NCI-H2107 (cell line): ENCODE measurements at places on chromosomes 5 and 9.

- DNase-seq: no peak
These were observed 20.4 kb upstream of the RPS14 start for GRCh38 chr5:150469718-150470469.

- DNase-seq: no peak
These were observed 81.3 kb upstream of the SPATA31C2 start for GRCh38 chr9:88219601-88220000.

DNA sequence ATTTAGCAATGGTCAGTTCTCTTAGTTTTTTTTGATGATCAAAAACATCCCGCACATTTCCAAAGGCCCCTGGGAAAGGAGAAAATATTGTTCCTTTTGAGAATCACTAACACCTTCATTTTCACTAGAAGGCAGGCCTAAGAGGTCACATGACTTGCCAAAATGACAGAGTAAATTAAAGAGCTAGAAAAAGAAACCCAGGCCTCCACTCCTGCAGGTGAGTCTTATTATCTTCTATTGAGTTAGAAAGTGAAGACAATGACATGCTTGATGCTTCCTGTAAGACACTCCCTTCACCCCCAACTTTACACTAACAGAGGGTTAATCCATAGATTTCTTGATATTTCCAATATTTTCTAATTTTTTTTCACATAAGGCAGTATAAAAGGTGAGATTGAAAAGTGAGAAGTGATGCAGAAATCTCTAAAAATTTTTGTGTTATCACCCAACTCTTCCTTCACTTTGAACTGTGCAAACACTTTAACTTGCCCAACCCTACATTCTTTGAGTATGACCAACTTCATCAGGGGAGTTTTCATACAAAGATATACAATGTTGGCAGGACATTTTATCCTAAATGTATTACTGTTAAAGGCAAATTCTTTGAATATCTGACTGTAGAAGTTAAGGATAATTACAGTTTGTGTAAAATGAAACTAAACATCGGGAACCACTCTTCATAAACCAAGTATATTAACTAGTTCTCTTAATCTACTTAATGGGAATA, 57.1 kb downstream of the SUB1 start:
- no peak for DNase-seq

- no peak for DNase-seq
These were observed 48.5 kb upstream of the SNCAIP start for GRCh38 chr5:122263352-122264030.

GRCh38 chr5:176360894-176361436, 599 bp downstream of the KIAA1191 start:
- DNase-seq: no peak

GRCh38 chr5:167966979-167967378, 324.5 kb upstream of the WWC1 start:
- DNase-seq: no peak

GRCh38 chr9:92727716-92728700, 36.6 kb downstream of the BICD2 start:
- no peak for DNase-seq

DNA sequence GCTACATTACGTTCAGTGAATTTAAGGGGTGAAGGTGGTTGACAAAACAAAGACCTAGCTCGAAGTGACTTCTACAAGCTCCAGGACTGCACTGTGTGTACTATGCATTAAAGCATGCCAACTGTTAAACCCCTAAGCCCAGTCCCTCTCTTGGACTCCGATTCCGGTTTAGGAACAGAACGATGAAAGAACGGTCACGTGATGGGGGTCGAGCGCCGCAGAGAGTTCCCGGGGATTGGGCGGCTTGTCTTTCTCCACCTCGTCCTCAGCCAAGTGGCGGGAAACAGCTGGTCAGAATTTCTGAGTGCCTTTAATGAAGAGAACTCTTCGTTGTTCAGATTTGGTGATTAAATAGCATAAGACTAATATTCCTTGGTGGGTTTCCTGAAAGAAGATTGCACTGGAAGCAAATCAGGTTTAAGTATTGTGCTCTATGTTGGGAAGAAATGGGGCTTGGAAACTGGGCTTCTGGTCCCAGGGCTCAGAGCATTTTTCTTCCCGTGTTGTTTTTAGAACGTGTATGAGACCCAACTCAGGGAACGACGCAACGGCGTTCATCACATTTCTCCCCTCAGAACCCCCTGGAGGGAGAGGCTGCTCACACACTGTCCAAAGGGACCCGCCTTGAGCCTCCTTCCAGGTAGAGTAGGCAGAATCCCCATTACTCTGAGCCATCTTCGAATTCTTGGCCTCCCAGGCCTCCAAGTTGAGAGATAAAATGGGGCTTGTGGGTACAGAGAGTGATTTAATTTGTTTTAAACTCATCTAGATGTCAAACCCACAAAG, 25.3 kb downstream of the IRX2 start:
- DNase-seq: no peak

GRCh38 chr5:9721161-9721560, 91.0 kb upstream of the TAS2R1 start:
- no peak for DNase-seq

DNA sequence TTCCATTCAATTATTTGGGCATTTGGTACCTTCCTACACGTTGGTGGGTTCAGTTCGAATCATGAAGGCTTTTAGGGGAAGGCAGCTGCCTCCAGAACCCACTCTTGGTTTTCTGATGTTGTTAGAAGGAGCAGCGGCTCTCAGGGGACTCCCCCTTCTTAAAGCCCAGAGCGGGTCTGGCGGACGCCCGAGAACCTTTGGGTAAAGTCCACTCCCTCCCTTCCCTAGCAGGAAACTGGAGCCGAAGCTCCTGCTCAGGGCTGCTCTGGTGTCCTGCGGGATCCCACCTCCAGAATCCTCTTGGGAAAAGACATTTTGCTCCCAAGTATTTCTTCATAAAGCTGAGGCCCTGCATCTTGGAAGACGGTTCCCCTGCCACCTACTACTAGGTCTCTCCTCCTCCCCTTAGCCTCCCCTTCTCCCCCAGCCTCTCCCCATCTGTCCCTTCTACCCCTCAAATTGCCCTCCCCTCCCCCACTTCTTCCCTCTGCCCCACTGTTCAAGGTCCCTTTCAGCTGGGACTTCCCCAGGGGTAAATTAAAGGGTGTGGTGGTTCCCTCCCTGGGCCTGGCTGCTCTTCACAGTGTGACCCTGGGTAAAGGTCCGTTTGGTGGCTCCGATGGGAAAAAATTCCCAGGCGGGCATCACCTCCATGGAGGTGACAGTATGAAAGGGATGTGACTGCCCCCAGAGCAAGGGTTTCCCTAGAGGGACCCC, 9.3 kb downstream of the IRX4 start:
- no peak for DNase-seq

DNA sequence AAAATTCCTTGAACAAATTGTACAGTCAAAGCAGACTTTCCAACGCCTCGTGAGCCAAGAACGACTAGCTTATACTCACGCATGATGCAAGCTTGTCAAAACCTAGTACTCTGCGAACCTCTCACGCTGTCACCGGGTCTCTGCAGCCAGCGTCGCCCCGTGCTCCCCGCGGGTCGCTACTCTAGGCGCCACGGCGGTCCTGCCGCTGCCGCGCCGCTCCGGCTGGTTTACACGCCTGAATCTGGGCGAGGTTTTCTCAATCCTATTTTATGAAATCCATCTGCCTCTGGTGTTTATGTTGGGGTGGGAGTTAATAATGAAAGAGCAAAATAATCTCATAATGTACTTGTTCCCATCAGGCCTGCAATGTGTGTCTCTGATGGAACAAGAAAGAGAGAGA, 90.9 kb downstream of the SV2C start:
- DNase-seq: no peak

- DNase-seq: no peak
These were observed 715 bp upstream of the C5orf34 start for GRCh38 chr5:43515678-43516048.

DNA sequence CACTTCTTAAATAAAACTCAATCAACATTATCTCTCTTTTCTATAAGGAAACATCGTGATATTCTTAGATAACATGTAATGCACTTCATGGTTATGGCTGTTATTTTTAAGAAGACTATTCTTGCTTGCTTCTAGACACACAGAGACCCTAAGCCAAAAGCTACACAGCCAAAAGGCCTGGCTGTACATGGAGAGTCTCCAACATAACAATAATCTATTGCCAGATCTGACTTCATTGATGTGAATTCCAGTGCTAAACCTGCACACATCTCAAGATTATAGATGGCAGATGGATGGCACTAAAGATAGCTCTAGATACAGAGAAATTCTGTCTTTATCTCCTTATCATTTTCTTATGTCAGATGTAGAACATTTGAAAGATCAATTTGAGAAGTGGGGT, 811.6 kb upstream of the ZNF608 start:
- DNase-seq: no peak

- DNase-seq: no peak
These were observed 20.0 kb downstream of the F2R start for GRCh38 chr5:76735762-76736545.

GRCh38 chr9:126564128-126564527, 49.6 kb upstream of the LMX1B start:
- no peak for DNase-seq
